ENCODE measurements at places on chromosomes 16 and 17. TPM values are rescaled to one million over a fixed set of nuclear protein-coding genes. Genes with fewer than 3 reads are reported as not detected.

Gene SCARF1
- total RNA-seq, result 0.47 TPM

Gene SOST
- total RNA-seq, result not detected

Gene KRTAP9-9
- total RNA-seq, result not detected

Gene CETP
- total RNA-seq, result not detected

Gene CHST4
- 0.05 TPM for total RNA-seq

Gene VEZF1
- 63.3 TPM for total RNA-seq

Gene PYCARD
- total RNA-seq, result 8.9 TPM

- DNase-seq, result no peak
Measured at GRCh38 chr16:71732587-71732986, 8.1 kb upstream of the PHLPP2 start.

GRCh38 chr16:83717814-83718213 lies 90.0 kb upstream of the HSBP1 start:
- DNase-seq, result peak; percentile 89

DNA sequence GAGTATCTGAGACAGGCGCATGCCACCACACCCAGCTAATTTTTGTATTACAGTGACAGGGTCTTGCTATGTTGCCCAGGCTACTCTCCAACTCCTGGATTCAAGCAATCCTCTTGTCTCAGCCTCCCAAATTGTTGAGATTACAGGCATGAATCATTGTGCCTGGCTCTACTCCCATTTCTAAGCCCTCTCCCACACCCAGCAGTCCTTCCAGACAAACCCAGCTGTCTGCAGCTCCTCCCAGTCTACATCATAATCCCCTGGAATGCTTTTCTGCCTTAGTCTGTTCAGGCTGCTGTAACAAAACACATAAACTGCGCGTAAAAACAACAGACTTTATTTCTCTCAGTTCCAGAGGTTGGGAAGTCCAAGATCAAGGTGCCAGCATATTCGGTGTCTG lies 144.5 kb downstream of the GRIN2A start:
- peak; percentile 57 for DNase-seq

DNA sequence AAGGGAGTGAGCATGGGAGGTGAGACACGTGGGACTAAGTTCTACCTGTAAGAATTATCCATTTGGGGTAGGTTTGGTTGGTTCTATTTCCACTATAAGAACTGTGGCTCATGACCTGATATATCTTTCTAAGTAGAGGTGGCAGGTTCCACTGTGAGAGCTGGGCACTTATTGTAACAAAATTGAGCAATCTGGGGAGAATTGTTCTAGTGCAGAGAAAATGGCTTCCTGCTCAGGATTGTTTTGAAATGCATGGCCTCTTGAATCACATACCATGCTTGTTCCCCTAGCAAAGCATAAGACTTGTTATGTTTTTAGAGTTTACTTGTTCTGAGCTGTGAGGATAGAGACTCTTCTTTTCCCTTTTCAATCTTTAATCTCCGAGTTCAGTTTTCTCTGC lies 125.9 kb downstream of the MAP2K6 start:
- DNase-seq, result no peak

- no peak for DNase-seq
Measured at GRCh38 chr17:69878661-69879060, 196.4 kb upstream of the KCNJ16 start.

GRCh38 chr16:12881182-12881581 lies 20.2 kb upstream of the SHISA9 start:
- no peak for DNase-seq

DNA sequence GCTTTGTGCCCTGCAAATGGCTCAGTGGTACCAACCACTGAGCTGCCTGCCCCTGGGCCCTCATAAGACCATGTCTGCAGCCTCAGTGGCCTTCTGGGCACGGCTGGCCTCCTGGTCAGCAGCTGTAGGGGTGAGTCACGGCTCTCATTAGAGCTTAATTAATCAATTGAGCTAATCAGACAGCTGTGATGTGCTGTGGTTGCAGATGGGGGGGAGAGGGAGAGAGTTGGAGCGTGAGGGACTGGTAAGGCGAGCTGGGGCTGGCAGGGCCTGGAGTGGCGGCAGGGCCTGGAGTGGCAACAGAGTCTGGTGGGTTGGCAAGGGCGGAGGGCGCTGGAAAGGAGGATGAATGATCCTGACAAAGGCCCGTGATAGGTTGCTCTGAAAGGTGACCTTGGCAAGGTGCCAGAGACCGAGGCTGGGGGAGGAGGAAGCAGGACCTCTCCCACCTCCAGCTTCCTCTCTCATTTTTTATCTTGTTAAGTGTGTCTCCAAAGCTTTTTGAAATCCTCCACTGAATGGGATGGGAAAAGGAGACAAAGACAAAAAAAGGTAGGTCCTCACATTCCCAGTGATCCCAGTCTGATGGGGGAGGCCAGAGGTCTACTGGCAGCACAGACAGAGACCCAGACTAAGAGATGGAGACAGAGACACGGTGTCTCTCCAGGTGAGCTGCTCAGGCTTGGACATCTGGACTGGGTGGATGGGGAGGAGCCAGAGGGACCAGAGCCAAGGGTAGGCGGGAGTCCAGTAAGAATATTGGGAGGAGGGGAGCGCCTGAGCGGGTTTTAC lies 41.6 kb downstream of the DCAKD start:
- DNase-seq, result no peak

DNA sequence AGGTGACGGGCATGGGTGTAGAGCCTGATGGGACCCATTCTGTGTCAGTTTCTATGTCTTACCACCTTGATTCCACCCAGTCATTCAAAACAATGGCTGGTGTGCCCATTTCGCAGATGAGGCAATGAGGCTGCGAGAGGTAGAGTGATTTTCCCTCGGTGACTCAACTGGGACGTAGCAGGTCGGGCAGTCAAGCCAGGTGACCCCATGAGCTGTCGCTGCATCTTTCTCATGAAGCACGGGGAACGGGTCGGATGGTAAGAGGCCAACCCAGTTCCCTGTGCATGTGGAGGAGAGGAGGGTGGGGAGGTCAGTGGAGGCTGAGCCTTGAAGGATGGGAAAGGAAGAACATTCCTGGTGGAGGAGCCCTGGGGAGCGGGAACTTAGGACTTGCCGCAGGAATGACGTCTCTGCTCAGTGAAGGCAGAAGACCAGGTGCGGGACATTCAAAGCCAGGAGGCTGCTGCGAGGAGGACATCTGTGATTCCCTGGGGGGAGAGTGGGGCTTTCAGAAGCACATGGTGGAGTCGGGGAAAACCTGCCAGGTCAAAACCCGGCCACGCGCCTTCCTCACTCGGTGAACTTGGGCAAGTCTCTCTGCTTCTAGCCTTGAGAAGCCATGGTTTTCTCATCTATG lies 1.1 kb downstream of the IL21R start:
- no peak for DNase-seq

- DNase-seq, result no peak
Measured at GRCh38 chr16:53085369-53085843, 30.6 kb downstream of the CHD9 start.

- DNase-seq, result peak; percentile 46
Measured at GRCh38 chr17:74566132-74566753, 1.1 kb downstream of the CD300H start.

GRCh38 chr16:996681-997080 lies 15.1 kb downstream of the SOX8 start:
- no peak for DNase-seq

- no peak for DNase-seq
Measured at GRCh38 chr16:88469615-88470395, 16.7 kb downstream of the ZFPM1 start.

GRCh38 chr17:32141679-32142037 lies 644 bp upstream of the RHOT1 start:
- DNase-seq, result no peak

DNA sequence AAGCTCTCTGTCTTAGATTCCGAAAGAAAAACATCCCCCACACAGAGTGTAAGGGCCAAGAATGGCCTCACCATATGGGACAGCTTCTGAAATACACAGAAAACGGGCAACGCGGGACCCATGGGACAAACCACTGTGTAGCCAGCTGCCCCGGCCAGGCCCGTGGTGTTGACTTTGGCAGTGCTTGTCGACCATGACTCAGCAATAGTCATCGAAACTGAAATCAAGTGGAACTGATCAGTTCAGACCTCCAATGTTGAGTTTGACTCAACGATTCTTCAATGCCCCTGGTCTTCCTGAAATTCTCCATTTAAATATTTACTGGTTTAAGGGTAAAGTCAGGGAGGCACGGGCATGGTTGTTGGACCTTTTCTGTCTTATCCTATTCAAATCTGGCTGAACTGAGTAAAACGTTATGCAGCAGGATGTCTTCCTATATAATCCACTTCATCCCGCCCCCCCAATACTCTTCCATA lies 27.5 kb downstream of the ZFHX3 start:
- peak; percentile 94 for DNase-seq

- no peak for DNase-seq
Measured at GRCh38 chr16:4419402-4419959, 3.1 kb upstream of the CORO7 start.

DNA sequence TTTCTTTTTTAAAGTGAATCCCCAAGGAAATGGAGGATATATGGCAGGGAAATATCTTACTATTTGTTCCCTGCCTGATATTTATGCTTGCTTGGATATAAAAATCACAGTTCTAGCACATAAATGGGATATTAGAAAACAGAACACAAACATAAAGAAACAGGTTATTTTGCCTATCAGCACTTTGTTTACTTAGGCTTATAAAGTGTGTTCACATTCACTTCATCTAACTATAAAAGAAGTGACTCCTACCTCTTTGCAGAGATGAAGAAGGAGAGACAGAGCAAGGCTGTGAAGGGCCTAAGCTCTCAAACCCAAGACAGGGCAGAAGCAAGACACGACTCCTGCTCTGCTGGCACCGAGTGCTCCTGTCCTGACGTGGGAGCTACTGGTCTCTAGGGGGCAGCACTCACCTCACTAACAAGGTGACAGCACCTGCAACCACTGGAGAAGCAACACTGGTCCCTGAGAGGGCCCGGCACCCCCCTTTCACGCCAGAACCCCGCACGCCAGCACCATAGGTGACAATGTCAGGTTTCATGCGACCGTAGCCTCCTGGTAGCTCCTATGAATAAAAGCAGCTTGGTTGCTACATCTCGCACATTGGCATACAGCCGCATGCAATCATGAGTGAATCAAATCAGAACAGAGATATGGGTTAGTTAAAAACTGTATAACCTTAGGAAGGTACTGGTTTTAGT lies 32.0 kb downstream of the MBTPS1 start:
- DNase-seq, result peak; percentile 62

- DNase-seq, result no peak
Measured at GRCh38 chr16:19589771-19590302, 34.3 kb downstream of the VPS35L start.

DNA sequence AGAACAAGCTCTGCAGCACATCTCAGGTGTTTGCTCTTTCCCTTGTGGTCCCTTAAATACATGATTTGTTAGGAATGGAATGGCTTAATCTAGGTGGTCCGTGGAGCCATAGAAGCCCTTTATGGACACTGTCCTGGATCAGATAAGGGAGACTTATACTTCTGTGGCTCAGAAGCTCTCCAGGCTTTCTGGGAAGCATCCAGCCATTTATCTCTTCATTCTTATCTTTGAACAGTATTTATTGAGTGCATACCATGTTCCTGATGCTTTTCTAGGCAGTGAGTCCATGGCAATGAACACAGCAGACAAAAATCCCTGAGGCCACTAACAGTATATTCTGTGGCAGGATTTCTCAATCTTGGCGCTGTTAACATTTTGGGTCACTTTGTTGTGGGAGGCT lies 474.5 kb upstream of the EEF2KMT start:
- no peak for DNase-seq

DNA sequence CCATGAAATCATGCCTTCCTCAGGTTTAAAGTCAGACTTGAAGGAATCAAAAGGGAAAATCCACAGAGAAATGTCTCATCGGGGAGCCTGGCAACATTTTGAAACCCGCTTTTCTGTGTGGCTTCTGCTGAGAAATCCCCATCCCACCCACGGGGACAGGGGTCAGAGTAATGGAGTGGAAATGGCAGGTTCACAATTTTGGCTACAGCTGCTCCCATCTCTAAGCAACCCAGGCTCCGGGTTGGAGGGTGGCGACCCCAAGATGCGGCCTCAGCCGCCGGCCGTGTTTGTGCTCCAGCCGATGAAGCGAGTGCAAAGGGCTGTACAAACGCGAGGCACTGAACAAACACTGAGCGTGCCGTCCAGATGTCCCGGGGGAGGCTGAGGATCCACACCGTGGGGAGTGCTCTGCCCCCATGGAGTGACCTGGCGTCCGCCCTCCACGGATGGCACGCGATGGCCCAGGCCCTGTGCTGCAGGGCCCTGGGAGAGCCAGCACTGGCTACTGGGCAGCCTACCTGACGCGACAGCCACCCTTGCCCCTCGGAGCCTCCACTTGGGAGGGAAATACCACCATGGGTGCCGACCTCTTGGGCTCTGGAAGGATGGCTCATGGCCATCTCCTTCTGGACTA lies 22.2 kb downstream of the SLC43A2 start:
- no peak for DNase-seq

DNA sequence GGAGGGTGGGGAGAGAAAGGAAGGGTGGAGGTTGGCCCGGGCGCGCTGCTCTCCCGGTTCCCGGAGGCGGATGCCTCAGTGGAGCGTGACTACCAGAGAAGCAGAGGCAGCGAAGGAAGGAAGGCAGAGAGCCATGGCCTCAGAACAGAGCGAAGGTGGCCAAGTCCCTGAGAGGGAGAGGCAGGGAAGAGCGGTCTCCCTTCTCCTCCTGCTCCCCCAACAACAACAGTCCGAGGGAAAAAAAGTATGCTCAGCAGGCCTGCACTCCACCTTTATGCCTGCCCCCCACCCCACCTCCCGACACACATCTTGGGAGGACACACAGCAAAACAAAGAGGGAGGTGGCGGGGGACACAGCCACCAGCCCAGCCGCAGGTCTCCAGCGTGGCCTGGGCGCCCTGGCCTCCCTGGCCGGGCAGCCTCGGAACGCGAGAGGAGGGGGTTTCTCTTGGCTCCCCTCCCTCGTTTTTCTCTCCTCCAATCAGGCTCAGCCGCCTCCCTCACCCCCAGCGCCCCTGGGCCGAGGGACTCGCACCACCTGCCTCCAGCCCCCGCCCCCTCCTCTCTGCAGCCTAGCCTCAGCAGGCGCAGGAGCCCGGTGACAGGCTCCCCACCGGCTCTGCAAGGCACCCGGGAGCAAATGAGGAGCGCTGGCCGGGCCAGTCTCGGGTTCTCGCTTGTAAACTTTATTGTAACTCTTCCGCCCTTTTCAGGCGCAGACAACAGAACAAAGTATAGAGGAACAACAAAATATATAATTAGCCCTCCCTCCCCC lies 1.1 kb upstream of the HOXB7 start:
- DNase-seq, result peak; percentile 67

- peak; percentile 53 for DNase-seq
Measured at GRCh38 chr17:29005936-29006511, at the start of gene SEZ6. SEZ6 (minus strand) TSS chr17:29006033; CDS start chr17:29005869, 164 bp downstream.

DNA sequence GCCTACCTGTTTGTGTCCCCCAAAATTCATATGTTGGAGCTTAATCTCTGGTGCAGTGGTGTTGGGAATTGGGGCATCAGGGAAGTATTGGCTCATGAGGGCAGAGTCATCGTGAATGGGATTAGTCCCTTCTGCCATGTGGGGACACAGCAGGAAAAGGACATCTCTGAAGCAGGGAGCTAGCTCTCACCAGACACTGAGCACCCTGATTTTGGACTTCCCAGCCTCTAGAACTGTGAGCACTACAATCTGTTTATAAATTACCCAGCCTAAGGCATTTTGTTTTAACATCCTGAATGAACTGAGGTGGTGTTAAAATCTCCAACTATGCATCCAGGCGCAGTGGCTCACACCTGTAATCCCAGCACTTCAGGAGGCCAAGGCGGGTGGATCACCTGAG lies 206.0 kb downstream of the SEC14L1 start:
- no peak for DNase-seq

All from M059J (cell line).